ENCODE measurements at places on chromosomes 12 and 14. TPM values are rescaled to one million over a fixed set of nuclear protein-coding genes. Genes with fewer than 3 reads are reported as not detected.

DNA sequence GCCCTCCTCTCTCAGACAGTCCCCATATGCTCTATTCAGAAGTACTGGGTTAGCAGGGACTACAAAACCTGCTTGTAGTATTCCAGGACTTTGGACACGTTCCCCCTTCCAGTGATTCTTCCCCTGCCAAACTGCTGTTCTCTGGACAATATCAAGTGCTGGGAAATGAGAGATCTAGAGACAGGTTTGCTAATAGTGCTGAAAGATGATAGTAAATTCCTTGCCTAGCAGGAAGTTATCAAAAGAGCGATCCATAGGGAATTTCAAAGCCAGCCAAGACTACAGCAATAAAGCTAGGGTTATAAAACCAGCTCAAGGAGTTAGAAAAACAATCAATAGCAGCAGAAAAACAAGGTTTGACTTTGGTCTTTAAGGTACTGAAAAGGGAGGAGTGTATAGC, 15.2 kb downstream of the SLC7A8 start:
- DNase-seq = no peak

DNA sequence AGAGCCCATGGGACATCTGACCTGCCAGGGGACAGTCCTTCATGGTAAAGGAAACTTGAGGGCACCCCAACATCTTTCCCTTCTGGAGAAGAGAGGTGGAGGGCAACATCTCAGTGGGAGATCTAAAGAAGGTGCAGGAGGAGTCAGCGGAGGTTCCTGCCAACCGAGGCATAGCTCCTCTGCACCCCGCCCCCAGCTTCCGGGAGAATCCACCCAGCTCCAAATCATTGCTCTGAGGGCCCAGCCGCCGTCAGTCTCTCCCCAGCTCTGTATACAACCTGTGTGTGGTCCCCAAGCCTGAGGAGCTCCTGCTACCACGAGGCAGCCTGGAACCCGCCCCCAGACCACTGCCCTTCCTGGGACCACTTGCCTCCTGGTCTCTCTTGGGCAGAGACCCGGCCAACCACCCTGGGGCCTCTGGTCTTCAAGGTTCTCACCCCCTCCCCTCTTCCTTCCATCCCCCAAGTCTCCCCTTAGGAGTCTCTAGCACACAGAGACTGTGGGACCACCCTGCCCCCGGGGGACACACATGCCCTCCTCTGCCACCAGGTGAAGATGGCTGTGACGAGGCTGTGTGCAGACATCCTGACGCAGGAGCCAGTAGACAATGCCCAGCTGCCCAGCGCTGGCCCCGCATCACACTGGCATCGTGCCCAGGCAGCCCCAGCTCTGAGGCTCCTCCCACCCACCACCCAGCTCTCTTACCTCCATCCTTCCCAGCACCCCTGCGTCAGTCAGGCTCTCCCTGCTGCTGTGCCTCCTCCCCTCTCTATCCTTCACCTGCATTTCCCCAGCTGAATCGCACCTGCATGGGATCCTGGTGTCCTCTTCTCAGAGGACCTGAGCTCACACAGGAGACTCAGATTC, 13.0 kb upstream of the NUDT14 start:
- no peak for DNase-seq

DNA sequence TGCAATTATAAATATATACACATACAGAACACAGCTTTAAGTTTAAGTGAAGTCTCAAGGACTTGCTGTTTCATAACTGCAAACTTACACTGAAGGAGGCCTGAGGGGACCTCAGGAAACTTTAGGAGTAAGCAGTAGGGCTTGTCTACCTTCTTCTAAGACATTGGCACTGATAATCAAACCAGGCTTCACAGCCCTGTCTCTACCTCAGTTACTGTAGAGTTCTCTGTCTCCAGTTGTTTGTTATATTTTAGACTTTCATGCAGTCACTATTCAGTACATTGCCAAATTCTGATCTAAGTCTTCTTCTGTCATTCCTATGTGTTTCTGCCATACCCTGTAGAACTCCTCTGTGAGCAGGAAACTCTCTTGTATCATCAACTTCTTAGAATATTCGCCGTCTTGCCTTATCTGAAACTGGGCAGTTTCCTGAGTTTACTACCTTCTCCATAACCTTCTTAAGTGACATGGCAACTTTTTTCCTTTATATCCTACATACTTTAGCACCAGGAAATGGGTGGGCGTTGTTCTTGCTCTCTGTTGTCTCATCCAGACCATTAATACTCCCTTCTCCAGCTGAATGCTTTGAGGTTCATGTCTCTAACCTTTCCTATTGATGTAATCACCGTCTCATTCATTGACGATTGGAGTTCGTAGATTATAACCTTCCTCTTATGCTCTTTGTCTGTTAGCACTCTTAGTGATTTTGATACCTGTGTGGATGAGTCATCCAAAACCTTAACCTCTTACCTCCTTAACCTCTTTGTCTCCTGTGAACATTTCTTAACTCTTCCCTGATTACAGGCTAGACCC, 11.4 kb downstream of the APAF1 start:
- no peak for DNase-seq

The EIF2B2 gene
- 43.9 TPM for total RNA-seq

Measured in prostate gland (tissue), 2 donors.